Heart right ventricle (tissue), 16 donors: ENCODE measurements at places on chromosomes 4 and X. TPM values are rescaled to one million over a fixed set of nuclear protein-coding genes. Genes with fewer than 3 reads are reported as not detected.
A peak's percentile ranks its signal among the peaks of the same experiment; 100 is the strongest.

Gene BEX2
- total RNA-seq: 2.5 TPM

Gene KLHL34
- 2.3 TPM for total RNA-seq

Gene CXCL3
- total RNA-seq: 0.24 TPM

GRCh38 chr4:72031868-72032608 lies at the start of gene NPFFR2:
Gene NPFFR2, plus strand, starts transcription at chr4:72032000. Its CDS starts 96,592 bp downstream, at chr4:72128592.
- H3K4me3 ChIP-seq: no peak within 1 kb of the TSS
- peak; percentile 19 for DNase-seq
- no peak within 1 kb of the TSS for H3K27ac ChIP-seq
- H3K4me1 ChIP-seq: no peaks in the 10 kb centered on the region

- no peaks in the 10 kb centered on the region for H3K4me1 ChIP-seq
- H3K27me3 ChIP-seq: no peaks in the 10 kb centered on the region
- H3K4me3 ChIP-seq: no peak overlapping the region
- no peaks in the 10 kb centered on the region for H3K36me3 ChIP-seq
Observed at GRCh38 chrX:128634754-128635153, 582.6 kb upstream of the ACTRT1 start.

GRCh38 chr4:73245955-73246354 lies 12.6 kb downstream of the ANKRD17 start:
- H3K4me3 ChIP-seq: no peak overlapping the region
- no peak for DNase-seq
- H3K4me1 ChIP-seq: peaks cover 4% of the 10 kb centered on the region
- no peak overlapping the region for H3K27ac ChIP-seq

GRCh38 chr4:94412658-94413038 lies 39.1 kb upstream of the PDLIM5 start:
- peaks cover 50% of the 10 kb centered on the region for H3K4me1 ChIP-seq
- H3K36me3 ChIP-seq: no peaks in the 10 kb centered on the region

DNA sequence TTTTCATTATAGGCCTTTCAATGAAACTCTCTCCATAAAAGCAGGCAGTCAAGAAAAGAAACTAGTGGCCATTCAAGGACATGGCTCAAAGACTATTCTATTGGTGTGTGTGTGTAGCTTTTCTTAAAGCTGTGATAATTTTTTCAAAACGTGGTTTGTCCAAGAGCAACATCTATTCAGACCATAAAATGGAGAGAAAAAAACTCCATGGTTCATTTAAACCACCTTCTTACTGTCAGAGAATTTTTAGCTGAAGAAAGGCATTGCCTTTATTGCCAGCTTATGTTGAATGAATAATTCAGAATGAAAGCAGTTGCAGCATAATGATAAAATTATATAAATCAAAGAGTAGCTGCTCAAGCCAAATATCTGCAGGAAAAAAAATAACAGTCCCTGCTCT lies 325.5 kb downstream of the PCDH18 start:
- H3K4me3 ChIP-seq: no peak overlapping the region
- H3K36me3 ChIP-seq: no peaks in the 10 kb centered on the region
- no peak for DNase-seq
- H3K27ac ChIP-seq: no peak overlapping the region
- no peaks in the 10 kb centered on the region for H3K27me3 ChIP-seq

GRCh38 chrX:152824841-152825374 lies 5.6 kb downstream of the CETN2 start:
- no peak overlapping the region for H3K4me3 ChIP-seq
- no peak for DNase-seq
- H3K4me1 ChIP-seq: no peaks in the 10 kb centered on the region
- H3K36me3 ChIP-seq: peaks cover 18% of the 10 kb centered on the region

GRCh38 chrX:22585831-22586230 lies 313.1 kb downstream of the CBLL2 start:
- no peak for DNase-seq
- no peak overlapping the region for H3K27ac ChIP-seq
- H3K36me3 ChIP-seq: no peaks in the 10 kb centered on the region
- H3K4me1 ChIP-seq: no peaks in the 10 kb centered on the region
- no peaks in the 10 kb centered on the region for H3K27me3 ChIP-seq
- H3K4me3 ChIP-seq: no peak overlapping the region
